Left cardiac atrium (tissue), 4 donors: ENCODE measurements at places on chromosomes 6 and 20. TPM values are rescaled to one million over a fixed set of nuclear protein-coding genes. Genes with fewer than 3 reads are reported as not detected.

Gene ABHD16B
- not detected for total RNA-seq

GRCh38 chr6:136886091-136886490 lies 36.0 kb upstream of the SLC35D3 start:
- DNase-seq, result no peak

- no peak for DNase-seq
Measured at GRCh38 chr6:170074435-170074834, 216.4 kb downstream of the DLL1 start.

GRCh38 chr6:154450498-154450897 lies 60.0 kb downstream of the CNKSR3 start:
- DNase-seq, result no peak

DNA sequence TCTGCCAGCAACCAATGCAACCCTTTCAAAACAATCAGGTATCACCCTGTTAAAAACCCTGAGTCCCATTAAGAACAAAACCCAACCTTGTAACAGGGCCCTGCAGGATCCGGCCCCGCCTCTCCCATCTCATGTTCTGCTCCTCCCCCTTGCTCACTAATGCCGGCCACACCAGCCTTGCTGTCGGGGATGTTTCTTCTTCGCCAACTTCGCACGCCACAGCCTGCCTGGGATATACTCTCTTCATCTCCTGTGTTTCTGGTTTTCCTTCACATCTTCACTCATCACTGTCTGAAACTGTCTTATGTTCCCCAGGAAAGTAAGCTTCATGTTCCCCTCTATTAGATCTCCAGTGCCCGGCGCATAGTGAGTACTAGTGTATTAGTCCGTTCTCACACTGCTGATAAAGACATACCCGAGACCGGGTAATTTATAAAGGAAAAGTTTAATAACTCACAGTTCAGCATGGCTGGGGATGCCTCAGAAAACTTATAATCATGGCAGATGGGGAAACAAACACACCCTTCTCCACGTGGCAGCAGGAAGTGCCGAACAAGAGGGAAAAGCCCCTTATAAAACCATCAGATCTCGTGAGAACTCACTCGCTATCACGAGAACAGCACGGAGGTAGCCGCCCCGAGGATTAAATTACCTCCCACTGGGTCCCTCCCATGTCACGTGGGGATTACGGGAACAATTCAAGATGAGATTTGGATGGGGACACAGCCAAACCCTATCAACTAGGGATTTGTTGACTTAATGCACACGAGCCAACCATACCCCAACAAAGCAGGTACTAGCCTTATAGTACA lies 5.1 kb downstream of the TP53RK start:
- DNase-seq, result peak; percentile 64

Gene DOK5
- 14.3 TPM for total RNA-seq

GRCh38 chr6:9195322-9195721 lies 760.0 kb upstream of the SLC35B3 start:
- no peak for DNase-seq

DNA sequence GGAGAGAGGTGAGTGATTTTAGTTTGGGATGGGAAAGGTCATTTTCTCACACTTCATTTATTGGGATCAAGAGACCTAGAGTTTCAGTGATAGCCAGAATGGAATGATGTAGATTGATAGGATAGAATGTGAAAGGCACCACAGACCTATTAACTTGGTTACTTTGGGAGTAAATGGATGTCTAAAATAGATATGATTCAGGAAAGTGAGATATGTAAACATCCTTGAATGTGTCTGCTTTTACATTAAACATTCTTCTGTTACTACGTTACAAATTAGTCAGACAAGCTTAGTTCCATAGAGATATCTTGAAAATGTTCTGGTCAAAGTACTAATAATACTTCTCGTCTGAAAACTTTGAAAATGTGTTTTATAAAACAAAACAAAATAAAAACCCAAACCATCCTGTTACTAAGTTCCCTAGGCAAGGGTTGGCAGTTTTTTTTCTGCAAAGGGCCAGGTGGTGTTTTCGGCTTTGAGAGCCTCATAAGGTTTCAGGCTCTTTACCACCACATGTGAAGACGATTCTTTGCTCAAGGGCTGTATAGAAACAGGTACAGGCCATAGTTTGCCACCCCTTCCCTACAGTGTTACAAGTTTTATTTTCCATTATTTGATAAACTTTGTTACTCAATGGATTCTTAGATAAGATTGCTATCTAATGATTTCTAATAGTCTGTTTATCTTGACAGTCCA lies 3.4 kb downstream of the CYB5R4 start:
- no peak for DNase-seq
